ENCODE measurements at places on chromosomes 6 and 20.

GRCh38 chr20:46545077-46545826 lies 5.2 kb downstream of the OCSTAMP start:
- DNase-seq = no peak

GRCh38 chr6:26428206-26428605 lies 12.1 kb upstream of the BTN3A3 start:
- DNase-seq = no peak

GRCh38 chr20:2859330-2860121 lies 13.8 kb upstream of the PTPRA start:
- no peak for DNase-seq

DNA sequence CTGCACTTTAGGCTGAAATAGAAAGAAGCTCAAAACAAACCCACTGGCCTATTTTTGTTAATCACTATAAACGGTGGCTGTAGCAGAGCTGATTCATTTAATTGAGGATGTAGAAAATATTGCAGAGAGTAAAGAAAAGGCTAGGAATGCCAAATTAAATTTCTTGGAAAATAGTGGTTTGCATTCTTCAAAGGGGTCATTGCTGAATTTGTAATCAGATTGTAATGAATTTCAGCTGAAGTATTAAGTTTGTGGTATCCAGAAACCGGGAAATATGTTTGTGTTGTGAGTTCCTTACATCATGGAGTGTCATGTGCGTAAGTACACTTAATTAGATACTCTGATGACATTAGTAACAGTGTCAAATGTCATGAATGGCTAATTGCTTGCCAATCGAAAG lies 203.0 kb downstream of the SAMD5 start:
- no peak for DNase-seq

Data from germinal center (tissue), 1 donor.